Cardiac muscle cell (in vitro differentiated cells and primary cell): ENCODE measurements at places on chromosomes 1 and 21. TPM values are rescaled to one million over a fixed set of nuclear protein-coding genes. Genes with fewer than 3 reads are reported as not detected.

DNA sequence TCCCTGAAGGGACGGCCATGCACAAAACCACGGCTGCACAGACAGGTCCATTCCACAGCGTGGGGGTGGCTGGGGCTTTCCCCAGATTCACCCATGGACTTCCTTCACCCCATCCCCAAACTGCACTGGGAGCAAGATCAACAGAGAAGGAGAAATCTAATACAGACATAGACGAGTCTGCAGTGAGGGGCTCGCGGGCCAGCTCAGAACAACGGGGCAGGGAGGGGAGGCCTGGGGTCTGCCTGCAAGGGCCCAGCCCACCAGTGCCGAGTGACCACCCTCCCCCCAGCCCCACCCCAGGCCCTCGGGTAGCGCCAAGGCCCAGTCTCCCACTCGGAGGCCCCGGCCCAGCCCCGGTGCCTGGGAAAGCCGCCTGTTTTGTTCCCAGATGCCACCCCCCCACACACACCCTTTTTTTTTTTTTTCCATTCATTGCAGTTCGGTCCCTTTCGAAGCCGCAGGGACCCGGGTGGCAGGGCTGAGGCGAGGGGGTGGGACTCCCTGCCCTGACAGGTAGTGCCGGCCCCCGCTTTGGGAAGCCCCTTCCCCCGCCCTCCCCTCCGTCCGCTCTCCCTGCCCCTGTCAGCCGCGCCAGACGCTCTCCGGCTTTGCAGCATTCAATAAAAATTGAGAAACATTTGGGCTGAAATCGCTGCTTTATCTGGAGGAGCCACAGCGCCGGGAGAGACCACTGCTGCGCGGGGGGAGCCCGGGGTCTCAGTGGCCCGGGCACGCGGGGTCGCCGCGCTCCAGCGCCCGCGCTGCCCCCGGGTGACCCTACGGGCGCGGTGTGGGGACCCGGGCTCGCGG, 543 bp upstream of the EPHB2 start:
- DNase-seq = peak; percentile 85

DNA sequence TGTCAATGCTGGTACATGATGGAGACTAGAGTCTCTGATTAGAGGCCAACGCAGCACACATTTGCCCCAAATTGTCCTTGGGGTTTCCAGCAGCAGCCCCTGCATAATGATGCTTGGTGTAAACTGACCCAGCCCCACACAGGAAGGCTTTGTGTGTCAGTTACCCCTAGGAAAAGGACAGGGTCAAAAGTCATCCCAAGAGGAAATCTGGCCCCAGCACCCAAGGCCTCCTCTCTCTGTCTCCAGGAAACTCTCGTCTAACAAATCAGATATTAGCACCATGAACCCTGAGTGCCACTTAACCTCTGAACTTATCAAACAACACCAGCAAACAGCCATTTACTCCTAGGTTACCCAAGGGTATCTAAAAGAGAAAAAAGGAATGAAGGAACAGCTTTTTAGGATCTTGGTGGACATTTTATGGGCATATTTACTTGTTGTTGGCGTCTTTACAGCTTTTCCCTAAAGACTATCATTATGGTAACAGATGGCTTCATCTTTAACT, 84.5 kb downstream of the PSMG1 start:
- no peak for DNase-seq

GRCh38 chr1:91952187-91952586, 3.0 kb downstream of the BRDT start:
- no peak for DNase-seq

GRCh38 chr1:244645890-244646289, 7.0 kb upstream of the DESI2 start:
- DNase-seq = no peak

- peak; percentile 52 for DNase-seq
Measured at GRCh38 chr1:115098979-115099692, 9.8 kb upstream of the TSPAN2 start.

The DHX9 gene
- total RNA-seq = 123 and 183 TPM in 2 replicates

The SLC19A2 gene
- total RNA-seq = 16.2 and 18.6 TPM in 2 replicates

The HSD11B1 gene
- total RNA-seq = not detected in 2 replicates

The LRRC39 gene
- total RNA-seq = 13.3 and 17.3 TPM in 2 replicates

The AK5 gene
- 0.18 and 0.69 TPM in 2 replicates for total RNA-seq

The MIXL1 gene
- 3.7 and 5.4 TPM in 2 replicates for total RNA-seq

The PLA2G2A gene
- total RNA-seq = not detected in 2 replicates
